Brain (organoid and tissue), 16 donors: ENCODE measurements at places on chromosomes 5 and 9.

GRCh38 chr5:63685454-63685853 is 276.8 kb downstream of the HTR1A start:
- DNase-seq, result no peak

DNA sequence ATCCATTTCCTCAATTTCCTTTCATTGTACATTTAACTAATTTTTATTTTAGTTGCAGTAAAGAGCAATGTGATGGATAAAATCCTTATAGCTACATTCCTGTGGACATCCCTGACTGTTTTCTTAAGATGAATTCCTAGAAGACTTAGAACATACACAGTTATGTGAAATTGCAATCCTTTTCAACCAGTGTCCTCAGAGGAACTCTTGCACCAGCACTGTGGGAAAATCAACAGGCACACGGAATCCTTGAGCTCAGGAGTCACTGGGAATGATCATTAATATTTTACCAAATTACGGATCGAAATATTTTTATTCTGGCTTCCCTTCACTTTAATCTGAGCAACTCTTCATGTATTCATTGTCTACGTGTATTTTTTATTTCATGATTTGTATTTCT is 901.9 kb upstream of the WWC1 start:
- no peak for DNase-seq

- no peak for DNase-seq
Measured at GRCh38 chr9:18890372-18890771, 142.6 kb downstream of the SAXO1 start.

- DNase-seq, result peak; percentile 4
Measured at GRCh38 chr5:131952301-131952857, 6.9 kb upstream of the MEIKIN start.

- DNase-seq, result no peak
Measured at GRCh38 chr9:105296877-105297287, 52.4 kb downstream of the SLC44A1 start.

GRCh38 chr5:122999947-123000563 is 36.5 kb downstream of the PPIC start:
- no peak for DNase-seq

GRCh38 chr9:133998915-133999595 is 6.9 kb upstream of the VAV2 start:
- peak; percentile 88 for DNase-seq

DNA sequence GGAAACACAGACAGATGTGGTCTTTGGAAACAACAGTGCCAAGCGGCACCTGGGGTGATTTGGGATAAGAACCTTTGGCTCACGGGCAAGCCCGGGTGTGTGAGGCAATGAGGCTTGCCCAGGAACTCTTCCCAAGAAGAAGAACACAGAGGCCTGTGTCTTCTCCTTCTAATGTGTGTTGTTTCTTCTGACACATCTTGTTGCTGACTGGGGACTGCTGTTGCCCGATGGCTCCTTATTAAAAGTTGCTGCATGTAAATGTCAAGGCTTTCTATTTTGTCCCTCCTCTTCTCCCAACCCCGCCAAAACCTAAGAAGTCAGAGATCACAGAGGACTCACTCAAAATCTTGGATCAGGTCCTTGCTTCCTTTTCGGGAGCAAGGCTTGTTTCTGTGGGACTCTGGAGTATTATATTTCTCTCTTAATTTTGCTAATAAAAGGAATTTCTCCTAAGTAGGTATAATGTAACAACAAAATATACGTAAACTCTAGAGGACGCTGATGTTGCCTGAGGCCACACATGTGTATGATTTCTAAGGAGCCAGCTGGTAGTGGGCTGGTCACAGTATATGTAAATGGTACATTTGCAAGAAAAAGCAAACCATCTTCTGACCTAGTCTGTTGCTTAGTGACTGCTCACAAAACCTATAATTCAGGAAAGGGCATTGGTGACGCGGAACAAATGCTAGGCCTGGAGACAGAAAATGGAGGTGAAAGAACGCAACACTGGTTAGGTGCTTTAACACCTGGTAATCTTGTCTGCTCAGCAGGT is 232.5 kb downstream of the GADD45G start:
- DNase-seq, result no peak

GRCh38 chr5:114192108-114192507 is 169.8 kb upstream of the KCNN2 start:
- no peak for DNase-seq

- no peak for DNase-seq
Measured at GRCh38 chr9:85158512-85158911, 489.0 kb downstream of the NTRK2 start.

DNA sequence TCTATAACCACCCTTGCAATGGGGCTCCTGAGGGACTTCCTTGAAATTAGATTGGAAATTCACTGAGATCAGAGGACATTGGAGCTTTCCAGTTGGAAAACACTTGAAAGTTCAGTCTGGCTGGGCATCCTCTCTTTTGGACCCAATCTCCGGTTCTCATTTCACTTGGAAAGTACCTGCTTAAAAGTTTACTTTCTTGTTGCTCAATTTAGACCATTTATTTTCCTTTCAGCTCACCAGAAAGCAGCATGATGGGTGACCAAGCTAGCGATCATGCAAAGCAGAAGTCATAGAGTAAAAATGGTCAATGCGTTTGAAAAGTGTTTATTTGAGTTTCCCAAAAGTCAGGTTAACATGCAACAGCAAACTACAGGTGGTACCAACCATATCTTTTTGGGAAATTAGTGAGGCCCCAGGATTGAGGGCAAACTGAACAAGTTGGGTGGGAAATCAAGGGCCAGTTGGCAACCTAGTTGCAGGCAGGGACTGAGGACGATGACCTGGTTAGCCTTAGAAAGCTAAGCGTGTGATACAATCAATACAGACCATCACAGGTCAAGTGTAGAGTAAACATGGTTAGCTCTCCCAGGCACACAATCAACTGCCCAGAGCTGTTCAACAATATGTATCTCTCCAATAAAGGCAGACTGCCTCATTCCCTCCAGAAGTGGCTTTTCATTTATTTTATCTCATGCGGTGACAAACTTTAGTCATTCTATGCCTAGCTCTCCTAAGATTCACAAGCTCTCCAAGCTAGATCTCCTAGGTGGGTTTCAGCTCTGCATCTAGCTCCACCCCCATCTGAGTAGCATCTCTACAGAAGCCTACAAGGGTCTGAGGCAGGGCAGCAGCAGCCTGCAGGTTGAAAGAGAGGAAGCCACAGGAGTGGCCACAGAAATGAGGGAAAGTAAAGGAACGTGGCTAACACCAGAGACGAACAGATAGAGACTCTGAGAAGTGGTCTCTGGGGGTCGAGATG is 136.9 kb downstream of the UGCG start:
- no peak for DNase-seq

GRCh38 chr5:134466241-134467069 is 54.8 kb upstream of the CDKN2AIPNL start:
- DNase-seq, result peak; percentile 73

GRCh38 chr5:74017786-74018211 is 391.8 kb downstream of the ARHGEF28 start:
- peak; percentile 68 for DNase-seq

- DNase-seq, result no peak
Measured at GRCh38 chr5:111528056-111528455, 15.7 kb upstream of the STARD4 start.

DNA sequence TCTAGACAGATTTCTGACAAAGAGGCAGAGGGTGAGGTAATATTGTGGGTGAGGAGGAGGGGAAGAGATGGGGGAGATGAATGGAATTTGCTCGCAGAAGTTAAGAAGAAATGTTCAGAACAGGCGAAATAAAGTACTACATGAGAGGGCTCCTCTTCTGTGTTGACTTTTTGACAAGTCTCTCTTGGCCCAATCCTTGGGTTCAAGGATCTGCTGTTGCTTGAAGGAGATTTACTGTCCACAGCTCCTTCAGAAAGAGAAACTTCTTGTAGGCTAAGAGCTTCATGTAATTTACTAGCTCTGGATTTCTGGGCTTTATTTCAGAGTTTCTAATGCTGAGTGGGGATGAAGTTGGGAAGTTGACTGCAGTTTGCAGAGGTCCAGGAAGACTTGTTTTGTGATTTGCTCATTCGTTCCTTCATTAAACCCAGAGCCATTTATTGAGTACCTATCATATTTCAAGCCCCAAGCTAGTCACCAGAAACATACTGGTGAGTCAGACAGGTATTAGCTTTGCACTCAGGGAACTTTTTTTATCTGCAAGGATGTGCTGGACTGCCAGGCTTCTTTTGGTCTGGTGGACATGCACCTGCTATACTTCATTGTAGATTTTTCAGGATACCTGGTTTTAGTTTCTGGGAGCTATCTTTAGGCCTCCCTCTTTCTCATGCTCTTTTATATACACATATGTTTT is 402.9 kb upstream of the CLINT1 start:
- DNase-seq, result no peak

- no peak for DNase-seq
Measured at GRCh38 chr9:15298362-15298761, 8.7 kb downstream of the TTC39B start.

DNA sequence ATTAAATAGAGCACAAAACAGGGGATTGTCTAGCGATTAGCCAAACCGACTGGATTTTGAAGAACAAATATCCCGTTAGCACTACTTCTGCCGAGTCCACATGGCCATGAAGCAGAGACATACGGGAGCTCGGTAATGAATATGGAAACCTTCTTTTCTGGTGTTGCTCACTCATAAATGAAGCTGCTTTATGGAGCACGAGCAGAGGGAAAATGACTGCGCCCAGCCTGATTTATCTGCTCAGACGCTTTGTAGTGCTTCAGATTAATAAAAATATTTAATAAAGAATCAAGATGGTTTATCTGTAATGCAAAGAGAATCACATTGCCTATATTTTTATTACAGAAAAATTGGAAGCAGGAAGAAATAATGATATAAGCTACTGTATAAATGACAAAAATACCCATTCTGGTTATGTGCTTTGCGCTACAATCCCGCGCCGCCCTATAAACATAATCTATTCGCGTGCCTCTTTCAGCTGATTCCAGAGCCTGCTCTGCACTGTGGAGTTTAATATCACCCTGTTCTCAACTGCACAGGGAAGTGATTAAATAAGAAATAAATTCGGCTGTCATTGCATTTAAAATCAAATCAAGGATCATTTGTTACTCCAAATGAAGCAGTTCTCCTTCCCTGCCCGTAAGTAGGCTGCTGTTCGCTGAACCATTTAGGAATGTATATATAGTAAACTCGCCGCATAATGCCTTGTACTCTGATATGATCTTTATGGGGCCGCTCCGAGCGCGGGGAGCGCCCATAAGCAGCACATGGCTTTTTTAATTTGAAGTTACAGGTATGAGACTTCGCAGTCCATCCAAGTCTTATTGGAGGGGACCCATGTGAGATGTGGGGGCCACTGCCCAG is 22.3 kb upstream of the UBAC1 start:
- DNase-seq, result peak; percentile 95

GRCh38 chr9:105296445-105296844 is 52.0 kb downstream of the SLC44A1 start:
- no peak for DNase-seq

DNA sequence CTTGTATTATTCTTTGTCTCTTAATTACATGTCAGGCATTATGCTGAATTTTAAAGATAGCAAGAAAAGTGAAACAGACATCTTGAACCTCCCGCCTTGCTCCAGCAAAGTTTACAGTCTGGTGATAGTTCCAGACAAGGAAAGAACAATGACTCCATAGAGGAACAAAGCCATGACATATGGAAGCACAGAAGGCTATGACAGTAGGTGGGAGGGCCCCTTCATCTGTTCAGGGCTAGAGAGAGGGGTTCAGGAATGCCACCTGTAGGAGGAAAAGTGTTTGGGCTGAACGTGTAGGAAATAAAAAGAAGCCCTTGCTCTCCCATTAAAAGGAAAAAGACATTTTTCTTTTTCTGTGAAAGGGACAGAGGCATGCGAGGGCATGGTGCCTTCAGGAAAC is 315.6 kb downstream of the TRIM32 start:
- DNase-seq, result no peak

- no peak for DNase-seq
Measured at GRCh38 chr5:118778941-118779340, 209.4 kb downstream of the DTWD2 start.

DNA sequence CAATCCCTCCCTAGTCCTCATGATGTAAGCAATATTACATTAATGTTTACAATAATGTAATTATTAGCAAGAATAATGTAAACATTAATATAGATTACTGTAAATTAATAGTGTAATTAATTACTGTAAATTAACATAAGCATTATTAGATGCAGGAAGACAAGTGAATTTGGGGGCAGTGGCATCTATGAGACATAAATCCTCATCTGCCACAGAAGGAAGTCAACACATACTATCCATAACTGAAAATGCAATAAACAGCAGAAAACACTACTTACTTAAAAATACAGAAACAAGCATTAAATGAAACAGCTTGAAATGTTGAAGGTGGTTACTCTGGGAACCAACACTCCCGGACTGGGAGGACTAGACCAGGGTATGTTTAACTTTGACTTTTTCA is 685 bp upstream of the NIPSNAP3A start:
- no peak for DNase-seq

DNA sequence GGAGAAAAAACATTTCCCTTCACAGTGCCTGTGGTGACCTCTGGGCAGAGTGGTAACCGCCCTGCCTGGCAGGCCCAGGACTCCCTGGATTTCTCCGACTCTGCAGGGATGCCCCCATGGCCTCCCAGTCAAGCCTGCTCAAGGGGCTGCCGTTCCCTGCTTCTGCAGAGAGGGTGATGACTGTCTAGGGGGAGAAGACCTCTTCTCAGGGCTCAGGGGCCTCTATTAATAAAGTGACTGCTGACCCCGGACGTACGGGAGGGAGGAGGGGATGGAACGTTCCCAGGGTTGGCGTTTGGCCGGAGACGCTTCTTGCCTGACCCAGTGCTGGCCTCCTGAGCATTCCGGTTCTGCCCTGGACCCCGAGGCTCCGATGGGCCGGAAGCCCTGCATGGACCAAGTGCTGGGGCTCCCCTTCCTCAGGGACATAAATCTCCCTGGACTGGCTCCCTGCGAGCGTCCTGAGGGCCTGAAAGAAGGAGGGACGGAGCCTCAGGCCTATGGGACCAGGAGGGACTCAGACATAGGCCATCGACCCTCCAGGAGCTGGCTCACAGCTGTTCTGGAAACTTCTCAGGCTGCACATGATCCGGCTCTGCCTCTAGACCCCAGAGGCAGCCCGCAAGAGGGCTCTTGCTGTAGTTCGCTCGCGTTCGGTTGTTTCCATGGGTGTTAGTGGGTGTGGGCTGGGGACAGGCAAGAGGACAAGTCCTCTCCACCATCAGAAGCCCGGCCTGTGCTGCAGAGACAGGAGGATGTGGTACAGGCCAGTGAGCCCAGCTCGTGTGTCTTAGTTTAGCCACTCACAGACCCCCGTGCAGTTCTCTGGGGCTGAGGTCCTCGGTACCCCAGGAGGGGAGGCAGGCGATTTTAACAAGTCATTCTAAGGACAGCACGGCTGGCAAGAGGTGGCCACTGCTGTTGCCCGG is 8.1 kb upstream of the RNU6ATAC start:
- DNase-seq, result no peak

DNA sequence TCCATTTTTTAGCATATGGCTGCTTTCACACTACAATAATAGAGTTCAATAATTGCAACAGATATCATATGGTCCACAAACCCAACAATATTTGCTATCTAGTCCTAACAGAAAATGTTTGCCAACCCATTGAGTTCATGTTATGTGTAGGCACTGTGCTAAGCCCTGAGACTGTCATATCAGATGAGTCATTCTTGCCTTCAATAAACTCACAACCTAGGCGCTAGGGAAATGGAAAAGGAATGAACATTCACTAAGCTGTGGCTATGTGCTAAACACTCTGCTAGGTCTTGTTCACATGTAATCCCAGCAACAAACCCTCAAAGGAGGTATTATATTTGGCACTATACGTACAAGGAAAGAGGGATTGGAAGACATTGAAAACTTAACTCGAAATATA is 8.4 kb upstream of the TIMD4 start:
- DNase-seq, result no peak
